Vagina (tissue), 2 donors: ENCODE measurements at places on chromosomes 13 and 19.

DNA sequence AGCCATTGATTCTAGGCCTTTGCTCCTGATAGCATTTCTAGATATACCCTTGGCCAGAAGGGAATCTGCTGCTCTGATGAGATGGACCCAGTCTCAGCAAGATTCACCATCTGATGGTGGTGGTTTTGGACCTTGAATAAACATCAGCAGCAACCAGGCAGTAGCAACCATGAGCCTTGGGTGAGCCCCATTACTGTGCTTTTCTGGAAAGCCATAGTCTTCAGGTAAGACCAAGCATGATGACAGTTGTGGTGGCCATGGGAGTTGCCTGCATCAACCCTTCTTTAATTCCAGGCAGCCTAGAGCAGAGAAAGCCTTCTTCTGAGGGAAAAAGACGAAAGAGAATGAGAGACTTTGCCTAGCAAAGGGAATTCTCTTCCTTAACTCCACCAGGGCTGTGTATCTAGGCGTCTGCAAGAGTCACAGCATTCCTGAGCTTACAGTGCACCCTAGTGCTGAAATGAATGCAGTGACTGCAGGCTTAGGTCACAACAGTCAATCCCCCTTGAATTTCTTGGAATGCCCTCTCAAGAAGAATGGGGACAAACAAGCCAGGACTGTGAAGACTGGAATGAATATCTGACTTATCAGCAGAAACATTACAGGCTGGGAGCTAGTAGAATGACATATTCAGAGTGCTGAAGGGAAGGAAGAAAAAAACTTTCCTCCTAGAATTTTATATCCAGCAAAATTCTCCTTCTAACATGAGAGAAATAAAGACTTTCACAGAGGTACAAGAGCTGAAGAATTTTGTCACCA is 942.4 kb upstream of the PCDH20 start:
- DNase-seq = no peak

GRCh38 chr13:45137526-45137925 is 17.2 kb downstream of the GTF2F2 start:
- no peak for DNase-seq

GRCh38 chr19:15108145-15108844 is 1.1 kb downstream of the SYDE1 start:
- DNase-seq = no peak

- no peak for DNase-seq
Observed at GRCh38 chr19:18311502-18312091, 11.3 kb downstream of the LSM4 start.

GRCh38 chr13:20848944-20849343 is 53.6 kb downstream of the XPO4 start:
- DNase-seq = no peak

DNA sequence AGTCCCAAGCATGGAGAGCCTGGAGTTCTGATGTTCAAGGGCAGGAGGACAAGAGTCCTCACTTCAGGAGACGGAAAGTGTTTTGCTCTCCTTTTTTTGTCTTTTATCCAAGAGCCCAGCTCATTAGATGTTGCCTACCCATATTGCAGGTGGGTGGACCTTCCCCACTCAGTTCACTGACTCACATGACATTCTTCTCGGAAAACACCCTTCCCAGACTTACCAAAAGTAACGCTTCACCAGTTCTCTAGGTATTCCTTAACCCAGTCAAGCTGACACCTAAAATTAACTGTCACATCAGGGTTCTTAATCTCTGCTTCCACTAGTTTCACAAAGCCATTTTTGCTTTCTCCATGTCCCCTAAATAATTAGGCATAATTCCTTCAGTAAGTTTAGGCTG is 2215.4 kb upstream of the PCDH20 start:
- no peak for DNase-seq

GRCh38 chr13:109725297-109725696 is 61.1 kb downstream of the IRS2 start:
- DNase-seq = no peak

- DNase-seq = no peak
Observed at GRCh38 chr19:41328157-41328841, 18.3 kb downstream of the CCDC97 start.

DNA sequence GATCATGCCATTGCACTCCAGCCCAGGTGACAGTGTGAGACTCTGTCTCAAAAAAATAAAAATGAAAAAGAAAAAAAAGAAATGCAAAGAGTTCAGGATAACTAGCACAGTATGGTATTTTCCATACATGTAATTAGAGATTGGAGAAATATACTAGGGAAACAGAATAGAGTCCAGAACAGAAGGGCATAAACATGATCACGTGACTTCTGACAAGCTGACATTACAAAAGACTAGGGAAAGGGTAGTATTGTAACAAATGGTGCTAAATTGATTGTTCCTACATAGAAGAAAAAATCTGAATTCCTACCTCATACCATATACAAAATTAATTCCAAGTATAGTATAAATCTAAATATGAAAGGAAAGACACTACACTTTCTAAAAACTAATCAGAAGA is 1.3 kb upstream of the NLRP5 start:
- no peak for DNase-seq

DNA sequence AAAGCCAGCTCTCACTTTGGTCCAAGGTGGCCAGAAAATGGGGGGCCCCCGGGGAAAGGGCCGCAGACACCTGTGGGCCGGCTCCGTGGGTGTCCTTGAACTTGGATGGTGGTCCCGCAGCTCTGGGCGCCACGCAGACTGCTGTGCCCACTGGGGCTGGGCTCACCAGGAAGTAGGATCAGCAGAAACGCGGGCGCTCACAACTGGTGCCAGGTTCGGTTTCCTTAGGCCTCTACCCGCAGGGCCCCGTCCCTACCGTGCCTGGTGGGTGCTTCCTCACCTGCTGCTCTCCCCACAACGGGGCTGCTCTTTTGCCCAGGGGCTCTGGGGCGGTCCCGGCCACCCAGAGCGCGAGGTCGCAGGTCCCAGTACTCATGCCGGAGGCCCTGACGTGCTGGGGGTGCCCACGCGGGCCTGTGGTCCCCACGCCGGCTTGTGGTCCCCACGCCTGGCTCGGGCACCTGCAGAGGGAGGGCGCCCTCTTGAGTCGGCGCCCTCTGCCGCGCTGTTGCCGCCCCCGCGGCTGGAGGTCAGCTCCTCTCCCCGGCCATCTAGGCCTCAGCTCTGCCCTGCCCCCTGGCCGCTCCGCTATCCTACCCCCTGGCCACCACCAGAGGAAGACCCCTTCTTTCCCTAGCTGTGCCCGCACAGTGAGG is 1303.6 kb downstream of the UQCRFS1 start:
- DNase-seq = no peak

GRCh38 chr13:44136696-44137268 is 236.8 kb upstream of the SERP2 start:
- no peak for DNase-seq
